ENCODE measurements at places on chromosomes 11 and 22. TPM values are rescaled to one million over a fixed set of nuclear protein-coding genes. Genes with fewer than 3 reads are reported as not detected.
A peak's percentile ranks its signal among the peaks of the same experiment; 100 is the strongest.

SPINDOC gene
- total RNA-seq, result 9.4 TPM

MUC5AC gene
- total RNA-seq, result not detected

GVQW3 gene
- 2.5 TPM for total RNA-seq

OSBP2 gene
- 1.1 TPM for total RNA-seq

CENPM gene
- total RNA-seq, result 28.3 TPM

KIF18A gene
- 8.9 TPM for total RNA-seq

- no peak overlapping the region for H3K27ac ChIP-seq
- H3K4me3 ChIP-seq, result peak overlapping the region; percentile 69
- no peak for DNase-seq
- no peaks in the 10 kb centered on the region for H3K36me3 ChIP-seq
Measured at GRCh38 chr22:29718949-29719898, 579 bp upstream of the CABP7 start.

DNA sequence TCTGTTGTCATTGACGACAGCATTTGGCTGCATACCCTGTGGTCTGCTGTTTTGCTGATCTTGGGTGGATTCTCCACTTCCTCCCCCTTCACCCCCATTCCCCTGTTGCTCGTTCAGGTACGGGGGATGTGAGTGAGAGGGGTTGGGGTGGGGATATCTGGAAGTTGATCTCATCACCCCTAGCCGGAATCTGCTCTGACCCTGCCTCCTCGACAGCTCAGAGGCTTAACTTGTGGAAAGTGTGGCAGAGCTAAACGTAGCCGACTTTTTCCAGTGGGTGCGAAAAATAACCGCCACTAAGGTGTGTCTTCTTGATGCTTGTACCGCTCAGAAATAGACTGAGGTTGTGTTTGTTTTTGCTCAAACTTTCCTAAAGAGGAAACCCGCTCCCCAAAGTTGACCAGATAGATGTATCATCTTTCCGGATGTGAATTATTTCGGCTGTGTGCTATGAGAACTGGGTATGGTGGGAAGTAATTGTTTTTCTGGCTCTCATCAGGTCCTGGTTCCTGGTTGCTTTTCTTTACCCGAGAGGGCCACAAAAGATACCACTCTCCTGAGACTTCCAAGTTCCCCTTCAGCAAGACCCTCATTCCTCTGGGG lies 6.6 kb downstream of the ZBTB16 start:
- peak overlapping the region; percentile 93 for H3K27ac ChIP-seq
- H3K4me1 ChIP-seq, result peaks cover 19% of the 10 kb centered on the region
- peak overlapping the region; percentile 77 for H3K4me3 ChIP-seq
- DNase-seq, result no peak
- no peaks in the 10 kb centered on the region for H3K27me3 ChIP-seq
- H3K36me3 ChIP-seq, result no peaks in the 10 kb centered on the region

DNA sequence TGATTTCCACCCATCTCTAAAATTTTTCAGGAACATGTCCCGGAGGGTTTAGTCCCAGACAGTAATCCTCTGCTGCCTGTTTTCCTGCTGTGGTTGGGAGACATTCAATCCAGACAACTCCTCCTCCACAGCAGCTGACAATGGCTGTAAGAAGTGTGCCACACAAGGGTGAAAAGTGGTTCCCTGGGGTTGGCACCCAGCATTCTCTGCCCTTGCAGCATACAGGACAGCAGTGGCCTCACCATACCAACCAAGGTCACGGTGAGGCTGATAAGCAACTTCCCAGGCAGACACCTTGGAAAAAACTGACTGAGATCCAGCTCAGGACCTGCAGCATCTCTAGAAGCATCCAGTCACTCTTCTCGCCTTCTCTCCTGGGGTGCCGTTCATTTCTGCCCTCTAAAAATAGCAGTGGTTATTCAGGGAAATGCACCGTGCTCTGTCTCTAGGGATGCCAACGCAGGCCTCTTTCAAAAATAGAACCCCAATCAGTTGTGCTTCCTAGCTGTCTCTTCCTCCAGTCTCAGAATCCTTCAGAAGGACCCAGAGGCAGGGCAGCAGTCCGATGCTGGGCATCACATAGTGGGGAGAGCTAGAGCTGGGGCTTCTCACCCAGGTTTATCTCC lies 241.0 kb downstream of the TENM4 start:
- DNase-seq, result no peak
- H3K36me3 ChIP-seq, result no peaks in the 10 kb centered on the region
- no peak overlapping the region for H3K27ac ChIP-seq
- H3K4me3 ChIP-seq, result no peak overlapping the region

- H3K4me1 ChIP-seq, result peaks cover 3% of the 10 kb centered on the region
- peaks cover 57% of the 10 kb centered on the region for H3K27me3 ChIP-seq
- H3K4me3 ChIP-seq, result no peak overlapping the region
- H3K27ac ChIP-seq, result no peak overlapping the region
Measured at GRCh38 chr22:28574159-28574788, 105.4 kb downstream of the TTC28 start.

- no peaks in the 10 kb centered on the region for H3K36me3 ChIP-seq
- H3K4me1 ChIP-seq, result peaks cover 5% of the 10 kb centered on the region
- peaks cover 12% of the 10 kb centered on the region for H3K27me3 ChIP-seq
- no peak overlapping the region for H3K27ac ChIP-seq
- DNase-seq, result no peak
- no peak overlapping the region for H3K4me3 ChIP-seq
Measured at GRCh38 chr11:130383344-130384211, 44.8 kb downstream of the ADAMTS8 start.

DNA sequence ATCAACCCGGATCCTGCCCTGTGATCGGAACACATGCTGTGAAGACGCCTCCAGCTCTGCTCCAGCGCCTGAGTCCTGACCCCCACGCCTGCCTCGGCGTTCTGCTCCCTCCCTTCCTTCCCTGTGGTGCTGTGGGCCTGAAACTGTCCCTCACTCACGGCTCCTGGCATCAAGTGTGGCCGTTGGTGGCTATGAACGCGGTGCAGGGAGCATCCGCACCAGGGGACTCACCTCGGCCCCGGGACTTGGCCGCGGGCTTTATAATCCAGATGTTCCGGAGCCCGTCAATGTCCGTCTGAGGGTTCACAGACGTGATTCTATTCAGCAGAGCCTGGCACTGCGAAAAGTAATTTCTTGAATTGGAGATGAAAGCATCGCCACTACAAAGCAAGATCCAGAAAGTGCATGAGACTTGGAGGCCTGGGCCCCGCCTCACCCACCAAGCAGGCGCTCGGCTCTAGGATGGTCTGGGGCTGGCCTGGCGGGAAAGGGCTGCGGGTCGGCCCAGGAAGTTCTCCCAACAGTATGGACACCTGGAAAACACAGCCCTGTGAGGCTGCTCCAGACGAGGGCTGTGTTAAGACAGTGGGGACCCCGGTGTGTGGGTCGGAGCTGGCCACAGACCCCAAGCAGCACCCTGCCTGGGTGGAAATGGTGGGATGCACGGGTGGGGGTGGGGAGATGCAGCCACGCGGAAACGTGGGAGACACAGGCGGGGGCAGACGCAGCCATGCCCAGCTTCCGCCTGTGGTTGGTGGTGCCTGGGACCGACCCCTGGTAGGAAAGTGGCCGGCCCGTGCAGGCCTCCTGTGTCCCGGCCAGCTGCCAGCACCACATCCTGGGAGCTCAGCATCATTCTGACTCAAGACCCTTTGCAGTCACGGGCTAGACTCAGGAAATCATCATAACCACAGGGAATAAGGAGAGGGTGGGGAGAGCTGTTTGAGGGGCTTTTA lies 21.8 kb upstream of the IL17REL start:
- peaks cover 20% of the 10 kb centered on the region for H3K27me3 ChIP-seq
- peaks cover 9% of the 10 kb centered on the region for H3K4me1 ChIP-seq
- peak overlapping the region; percentile 45 for H3K27ac ChIP-seq
- DNase-seq, result no peak

GRCh38 chr11:1435820-1436467 lies 46.2 kb downstream of the BRSK2 start:
- no peak overlapping the region for H3K4me3 ChIP-seq
- no peaks in the 10 kb centered on the region for H3K36me3 ChIP-seq
- H3K27me3 ChIP-seq, result no peaks in the 10 kb centered on the region
- no peak overlapping the region for H3K27ac ChIP-seq

DNA sequence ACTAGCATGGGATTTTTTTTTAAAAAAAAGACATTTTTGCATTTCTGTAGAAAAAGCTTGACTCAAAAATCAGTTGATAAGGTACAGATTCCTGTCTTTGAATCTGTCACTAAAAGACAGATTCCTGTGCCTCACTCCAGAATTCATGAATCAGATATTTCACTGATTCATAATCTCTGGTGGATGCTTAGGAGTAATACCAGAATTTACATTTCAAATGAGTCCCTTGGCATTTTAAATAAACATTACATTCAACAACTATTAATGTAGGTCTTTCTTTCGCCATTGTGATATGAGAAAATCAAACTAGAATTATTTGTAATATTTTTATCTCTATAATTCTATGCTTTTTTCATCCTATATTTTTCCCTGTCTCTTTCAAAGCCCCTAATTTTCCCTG lies 128.3 kb downstream of the APIP start:
- H3K36me3 ChIP-seq, result no peaks in the 10 kb centered on the region
- DNase-seq, result no peak
- H3K4me3 ChIP-seq, result no peak overlapping the region

- peak overlapping the region; percentile 16 for H3K27ac ChIP-seq
- H3K27me3 ChIP-seq, result no peaks in the 10 kb centered on the region
Measured at GRCh38 chr22:24444729-24445466, 17.5 kb downstream of the ADORA2A start.

DNA sequence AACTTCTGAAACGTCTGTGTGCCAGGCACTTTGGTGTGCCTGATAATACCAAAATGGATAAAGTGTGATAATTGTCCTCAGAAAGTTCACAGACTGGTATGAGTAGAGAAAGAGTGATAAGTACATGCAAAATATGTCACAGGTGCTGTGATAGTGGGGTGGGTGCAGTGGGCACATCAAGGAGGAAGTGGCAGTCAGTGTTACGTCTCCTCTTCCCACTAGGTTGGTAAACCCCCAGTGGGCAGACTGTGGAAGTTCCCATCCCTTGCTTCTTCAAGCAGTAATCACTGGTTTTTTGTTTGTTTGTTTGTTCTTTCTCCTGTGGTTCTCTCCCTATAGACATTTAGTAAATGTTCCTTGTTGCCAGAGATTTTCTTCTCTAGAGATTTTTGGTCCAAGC lies 5.4 kb downstream of the RNF121 start:
- no peak for DNase-seq
- no peaks in the 10 kb centered on the region for H3K36me3 ChIP-seq
- no peaks in the 10 kb centered on the region for H3K27me3 ChIP-seq
- H3K4me1 ChIP-seq, result peaks cover 46% of the 10 kb centered on the region
- H3K27ac ChIP-seq, result peak overlapping the region; percentile 89

- no peak overlapping the region for H3K27ac ChIP-seq
- peaks cover 2% of the 10 kb centered on the region for H3K36me3 ChIP-seq
Measured at GRCh38 chr22:35631597-35631996, 14.5 kb upstream of the MB start.

- DNase-seq, result no peak
- H3K4me3 ChIP-seq, result no peak overlapping the region
- peaks cover 13% of the 10 kb centered on the region for H3K27me3 ChIP-seq
- no peaks in the 10 kb centered on the region for H3K4me1 ChIP-seq
Measured at GRCh38 chr11:132658004-132658403, 874.3 kb downstream of the OPCML start.

- no peaks in the 10 kb centered on the region for H3K4me1 ChIP-seq
- H3K36me3 ChIP-seq, result no peaks in the 10 kb centered on the region
- H3K4me3 ChIP-seq, result no peak overlapping the region
- H3K27ac ChIP-seq, result no peak overlapping the region
- H3K27me3 ChIP-seq, result no peaks in the 10 kb centered on the region
Measured at GRCh38 chr11:83945976-83946375, 659.8 kb upstream of the CCDC90B start.

- peaks cover 10% of the 10 kb centered on the region for H3K4me1 ChIP-seq
- no peak overlapping the region for H3K27ac ChIP-seq
- H3K4me3 ChIP-seq, result no peak overlapping the region
Measured at GRCh38 chr22:23898006-23898974, 4.1 kb downstream of the MIF start.

GRCh38 chr11:75514596-75514995 lies 11.1 kb downstream of the GDPD5 start:
- peaks cover 2% of the 10 kb centered on the region for H3K36me3 ChIP-seq
- no peak for DNase-seq
- no peaks in the 10 kb centered on the region for H3K27me3 ChIP-seq
- H3K27ac ChIP-seq, result no peak overlapping the region

DNA sequence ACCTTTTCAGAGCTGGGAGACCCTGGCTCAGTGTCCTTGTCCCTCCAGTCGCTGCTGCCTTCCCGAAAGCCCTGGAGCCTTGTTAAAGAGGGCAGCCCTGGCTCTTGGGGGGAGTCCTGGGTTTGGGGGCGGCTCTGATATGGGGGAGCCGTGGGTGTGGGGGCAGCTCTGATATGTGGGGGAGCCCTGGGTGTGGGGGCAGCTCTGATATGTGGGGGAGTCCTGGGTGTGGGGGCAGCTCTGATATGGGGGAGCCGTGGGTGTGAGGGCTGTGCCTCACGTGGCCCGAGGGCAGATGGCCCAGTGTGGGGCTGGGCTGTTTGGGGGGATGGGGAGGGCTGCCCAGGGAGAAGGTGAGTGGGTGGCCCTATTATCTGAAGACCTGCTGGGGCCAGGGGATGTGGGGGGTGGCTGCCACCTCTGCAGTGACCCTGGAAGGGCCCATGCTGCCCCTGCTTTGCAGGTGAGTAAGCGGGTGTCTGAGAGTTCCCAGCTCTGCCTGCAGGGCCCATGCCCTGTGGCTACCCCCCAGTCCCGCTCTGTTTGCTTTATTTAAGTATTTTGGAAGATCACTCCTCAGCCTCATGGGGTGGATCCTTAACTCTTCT lies 30.9 kb upstream of the GRAMD4 start:
- no peaks in the 10 kb centered on the region for H3K36me3 ChIP-seq
- H3K27me3 ChIP-seq, result no peaks in the 10 kb centered on the region
- H3K4me1 ChIP-seq, result peaks cover 26% of the 10 kb centered on the region
- no peak for DNase-seq
- no peak overlapping the region for H3K4me3 ChIP-seq
- no peak overlapping the region for H3K27ac ChIP-seq

GRCh38 chr22:39197578-39197977 lies 45.1 kb upstream of the CBX7 start:
- H3K4me3 ChIP-seq, result no peak overlapping the region
- H3K27ac ChIP-seq, result no peak overlapping the region
- peaks cover 2% of the 10 kb centered on the region for H3K36me3 ChIP-seq
- H3K27me3 ChIP-seq, result no peaks in the 10 kb centered on the region
- DNase-seq, result no peak
- H3K4me1 ChIP-seq, result no peaks in the 10 kb centered on the region

DNA sequence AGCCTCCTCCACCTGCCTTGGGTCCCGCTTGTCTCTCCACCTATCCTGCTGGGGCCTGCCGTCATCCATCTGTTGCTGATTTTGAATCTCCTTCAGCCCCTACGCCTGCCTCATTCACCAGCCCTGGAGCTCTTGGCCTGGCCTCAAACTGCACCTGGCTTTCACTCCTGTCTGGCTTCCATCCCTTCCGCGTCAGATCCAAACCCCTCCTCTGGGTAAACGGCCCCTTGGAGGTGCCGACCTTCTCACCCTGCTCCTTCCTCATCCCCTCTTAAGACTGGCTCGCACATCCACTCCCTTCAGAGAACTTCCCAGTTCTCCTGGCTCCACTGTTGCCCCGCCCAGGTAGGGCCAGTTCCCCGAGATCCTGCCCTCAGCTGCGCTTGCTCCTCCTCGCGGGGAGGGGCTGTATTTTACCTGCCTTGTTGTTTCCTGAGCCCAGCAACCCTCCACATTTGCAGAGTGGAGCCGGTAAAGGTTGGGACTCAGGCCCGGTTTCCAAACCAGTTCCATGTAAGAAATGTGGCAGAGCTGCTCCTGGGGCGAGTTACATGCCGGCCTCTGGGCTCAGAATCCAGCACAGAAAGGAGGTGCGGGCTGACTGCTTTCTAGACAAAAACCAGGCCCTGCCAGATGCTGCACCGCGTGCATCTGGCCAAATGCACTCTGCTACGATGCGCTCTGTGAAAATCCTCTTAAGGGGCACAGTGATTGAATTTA lies 13.9 kb upstream of the SHANK2 start:
- peaks cover 6% of the 10 kb centered on the region for H3K4me1 ChIP-seq
- no peak overlapping the region for H3K4me3 ChIP-seq
- H3K36me3 ChIP-seq, result no peaks in the 10 kb centered on the region
- no peak overlapping the region for H3K27ac ChIP-seq
